CD4-positive, alpha-beta T cell treated with Interleukin-12 subunit alpha and Interleukin-12 subunit beta, for 1 hour (primary cell): ENCODE measurements at places on chromosomes 2 and 18.
A peak's percentile ranks its signal among the peaks of the same experiment; 100 is the strongest.

- no peak for DNase-seq
Measured at GRCh38 chr18:4196351-4196750, 258.8 kb downstream of the DLGAP1 start.

- no peak for DNase-seq
Measured at GRCh38 chr2:8217468-8218030, 464.3 kb upstream of the ID2 start.

- no peak for DNase-seq
Measured at GRCh38 chr18:22185273-22185672, 15.9 kb downstream of the GATA6 start.

DNA sequence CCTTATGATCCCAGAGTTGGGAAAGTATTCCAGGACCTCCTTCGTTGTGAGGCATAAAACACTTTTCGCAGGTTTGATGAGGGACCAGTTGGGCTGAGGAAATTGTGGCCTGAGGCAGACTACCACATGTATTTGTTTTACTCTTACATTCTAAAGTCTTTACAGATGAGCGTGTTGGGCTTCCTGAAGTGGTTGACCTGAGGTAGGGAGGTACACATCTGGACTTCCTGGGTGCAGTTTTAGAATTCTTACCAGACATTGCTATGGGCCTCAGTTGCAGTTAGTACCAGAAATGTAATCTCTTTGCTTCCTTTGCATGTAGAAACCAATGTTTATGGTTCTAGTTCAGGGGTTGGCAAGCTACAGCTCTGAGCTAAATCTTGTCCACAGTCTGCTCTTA lies 48.7 kb downstream of the COA5 start:
- no peak for DNase-seq

- no peak for DNase-seq
Measured at GRCh38 chr2:231399046-231399852, 3.7 kb downstream of the B3GNT7 start.

DNA sequence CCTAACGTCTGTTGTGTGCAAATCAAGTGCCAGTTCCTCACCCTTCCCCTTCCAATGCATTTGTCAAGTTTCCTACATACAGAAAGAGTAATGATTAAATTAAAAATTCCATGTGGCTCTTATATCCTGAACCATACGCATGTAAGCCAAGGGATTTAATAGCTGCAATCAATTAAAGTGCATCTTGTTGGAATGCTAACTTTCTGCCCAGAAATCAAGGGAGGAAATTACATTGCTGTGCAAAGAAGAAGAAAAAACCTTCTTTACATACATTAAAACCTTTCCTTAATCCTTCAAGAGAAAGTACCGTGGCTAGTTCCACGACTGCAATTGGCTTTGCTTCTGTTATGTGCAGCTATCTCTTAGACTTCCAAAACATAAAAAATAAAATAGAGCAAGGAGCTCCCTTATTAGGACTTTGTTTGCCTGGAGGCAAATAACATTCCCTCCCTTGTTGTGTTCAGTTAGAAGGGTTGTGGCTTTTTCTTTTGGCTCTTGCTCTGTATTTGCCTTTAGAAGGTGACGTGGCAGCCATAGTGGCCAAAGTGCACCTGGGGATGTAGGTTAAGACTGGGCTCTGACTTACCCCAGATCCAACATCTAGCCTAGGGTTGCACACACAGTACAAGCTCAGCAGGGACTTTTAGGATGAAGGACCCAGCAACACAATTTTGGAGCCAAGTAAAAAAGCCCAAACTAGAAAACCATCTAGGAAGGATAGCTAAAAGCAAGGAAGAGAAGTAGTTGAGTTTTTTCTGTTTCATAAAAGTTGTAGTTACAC lies 158.3 kb downstream of the ANTXR1 start:
- DNase-seq = no peak

DNA sequence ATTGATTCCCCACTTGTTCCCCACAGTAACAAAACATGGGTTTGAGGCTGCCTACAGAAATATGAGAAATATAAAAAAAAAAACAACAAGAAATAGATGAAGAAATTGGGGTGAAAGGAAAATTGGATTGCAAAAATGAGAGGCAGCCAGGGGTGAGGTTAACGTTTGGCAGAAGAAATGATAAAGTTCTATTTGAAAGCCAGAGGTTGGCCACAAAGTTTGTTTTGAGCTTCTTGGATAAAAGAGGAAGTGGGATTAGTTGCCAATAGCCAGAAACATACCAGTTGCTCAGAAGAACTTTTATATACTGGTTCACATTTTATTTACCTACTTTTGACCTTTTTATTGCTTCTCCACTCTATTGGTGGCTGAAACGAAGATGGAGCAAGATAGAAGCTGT lies 67.5 kb downstream of the FASTKD2 start:
- DNase-seq = no peak

- DNase-seq = no peak
Measured at GRCh38 chr18:22257022-22257543, 87.7 kb downstream of the GATA6 start.

- DNase-seq = no peak
Measured at GRCh38 chr2:216774620-216775019, 79.3 kb upstream of the IGFBP5 start.

DNA sequence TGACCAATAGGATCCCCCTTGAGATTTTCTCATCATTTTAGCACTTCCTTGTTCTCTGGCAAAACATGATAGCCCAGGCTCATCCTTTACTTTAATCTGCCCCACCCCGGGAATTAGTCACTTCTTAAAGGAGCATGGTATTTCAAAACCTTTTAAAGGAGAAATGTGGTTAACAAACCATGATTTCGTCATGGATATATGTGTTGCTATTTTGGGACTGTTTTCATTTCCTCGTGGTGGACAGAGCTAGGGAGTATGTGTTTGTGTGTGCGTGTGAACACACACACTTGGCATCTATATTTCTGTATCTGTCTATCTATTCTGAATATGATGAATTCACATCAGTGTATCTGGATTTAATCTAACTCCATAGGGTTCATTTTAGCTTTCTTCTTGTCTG lies 128.1 kb downstream of the BIRC6 start:
- DNase-seq = peak; percentile 5

DNA sequence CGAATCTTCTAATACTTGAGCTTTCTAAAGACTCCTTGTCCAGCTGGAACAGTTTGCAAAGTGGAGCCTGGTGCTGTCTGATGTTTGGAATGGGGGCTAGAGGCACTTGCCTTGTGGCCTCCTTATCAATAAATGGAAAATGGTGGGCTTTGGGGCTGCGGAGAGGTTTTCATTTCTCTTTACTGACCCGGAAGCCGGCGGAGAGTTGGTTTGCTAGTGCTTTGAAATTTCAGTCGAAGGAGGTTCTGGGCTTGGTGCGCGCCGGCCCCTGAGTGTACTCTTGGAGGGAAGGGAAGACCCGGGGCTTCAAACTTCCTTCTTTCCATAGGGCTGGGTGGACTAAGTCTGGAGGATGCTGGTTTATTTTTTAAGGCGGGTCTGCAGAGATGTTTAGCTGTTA lies 714 bp downstream of the RPIA start:
- peak; percentile 23 for DNase-seq

DNA sequence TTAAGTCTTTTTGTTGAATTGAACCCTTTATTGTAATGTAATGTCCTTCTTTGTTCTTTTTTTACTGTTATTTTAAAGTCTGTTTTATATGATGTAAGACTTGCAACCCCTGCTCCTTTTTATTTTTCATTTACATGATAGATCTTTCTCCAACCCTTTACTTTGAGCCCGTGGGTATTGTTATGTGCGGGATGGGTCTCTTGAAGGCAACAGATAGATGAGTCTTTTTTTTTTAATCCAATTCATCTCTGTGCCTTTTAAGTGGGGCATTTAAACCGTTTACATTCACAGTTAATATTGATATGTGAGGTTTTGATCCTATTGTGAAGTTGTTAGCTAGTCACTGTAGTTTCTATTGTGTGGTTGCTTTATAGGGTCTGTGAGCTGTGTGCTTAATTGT lies 120.6 kb downstream of the NCOA1 start:
- DNase-seq = no peak

GRCh38 chr2:156486147-156486546 lies 50.0 kb downstream of the GPD2 start:
- no peak for DNase-seq

GRCh38 chr18:80196528-80197320 lies 50.6 kb downstream of the PARD6G start:
- no peak for DNase-seq

GRCh38 chr2:230793572-230794359 lies 71.0 kb upstream of the ITM2C start:
- DNase-seq = peak; percentile 76

DNA sequence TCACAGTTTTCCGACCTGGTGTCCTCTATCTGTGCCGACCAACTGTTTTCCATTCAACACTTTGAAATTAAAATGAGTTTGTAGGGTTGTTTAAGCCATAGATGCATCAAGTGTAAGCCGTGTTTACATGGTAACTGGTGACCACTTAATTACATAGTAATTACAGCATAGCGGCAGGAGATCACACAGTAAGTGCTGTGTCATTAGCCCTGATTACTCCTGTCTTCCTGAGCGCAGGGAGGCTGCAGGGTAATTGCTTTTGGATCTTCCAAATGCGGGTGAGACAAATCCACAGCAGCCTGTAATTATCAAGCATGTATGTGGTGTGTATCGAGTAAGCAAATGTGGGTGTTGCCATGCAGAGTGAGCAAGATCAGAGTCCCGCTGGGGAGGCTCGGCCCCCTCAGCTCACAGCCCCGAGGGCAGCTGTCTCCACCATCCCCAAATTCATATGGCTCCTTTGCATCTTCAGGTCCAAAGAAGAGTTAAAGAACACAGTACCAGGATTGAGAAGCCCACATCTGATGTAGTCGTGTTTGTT lies 71.5 kb upstream of the HDAC4 start:
- no peak for DNase-seq

- DNase-seq = no peak
Measured at GRCh38 chr2:238527565-238527964, 100.8 kb downstream of the ASB1 start.

GRCh38 chr2:30341500-30342267 lies 105.4 kb upstream of the LCLAT1 start:
- no peak for DNase-seq

DNA sequence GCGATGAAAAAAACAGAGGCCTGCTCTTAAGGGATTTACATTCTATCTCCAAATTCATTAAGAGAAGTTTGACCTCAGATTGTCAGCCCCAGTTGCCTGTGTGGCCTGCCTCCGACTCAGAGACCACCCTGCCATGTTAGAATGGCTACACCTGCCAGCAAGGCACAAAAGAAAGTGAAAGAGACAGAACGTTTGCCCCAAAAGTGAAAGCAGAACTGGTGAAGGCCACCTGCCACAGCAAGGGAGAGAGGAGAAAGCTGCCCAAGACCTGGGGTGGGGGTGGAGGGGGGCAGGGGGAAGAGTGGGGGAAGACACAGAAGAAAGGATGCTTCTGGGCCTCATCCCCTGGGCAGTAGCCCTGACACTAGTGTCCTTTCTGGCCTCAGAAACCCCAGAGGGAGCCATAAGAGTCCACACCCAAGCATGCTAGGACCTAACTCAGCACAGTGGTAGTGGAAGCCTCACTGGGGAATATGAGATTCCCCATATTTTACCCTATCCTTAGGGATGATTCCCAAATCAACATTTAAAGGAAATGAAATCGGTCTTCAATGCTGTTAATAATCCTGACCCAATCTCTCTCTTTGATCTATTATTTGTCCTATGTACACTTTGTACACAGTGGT lies 389.7 kb downstream of the TXNL1 start:
- no peak for DNase-seq

- DNase-seq = peak; percentile 69
Measured at GRCh38 chr2:159516241-159516758, 100.0 kb downstream of the BAZ2B start.

- no peak for DNase-seq
Measured at GRCh38 chr2:192443831-192444230, 249.1 kb upstream of the TMEFF2 start.

- DNase-seq = no peak
Measured at GRCh38 chr2:235270291-235270690, 223.6 kb upstream of the AGAP1 start.

DNA sequence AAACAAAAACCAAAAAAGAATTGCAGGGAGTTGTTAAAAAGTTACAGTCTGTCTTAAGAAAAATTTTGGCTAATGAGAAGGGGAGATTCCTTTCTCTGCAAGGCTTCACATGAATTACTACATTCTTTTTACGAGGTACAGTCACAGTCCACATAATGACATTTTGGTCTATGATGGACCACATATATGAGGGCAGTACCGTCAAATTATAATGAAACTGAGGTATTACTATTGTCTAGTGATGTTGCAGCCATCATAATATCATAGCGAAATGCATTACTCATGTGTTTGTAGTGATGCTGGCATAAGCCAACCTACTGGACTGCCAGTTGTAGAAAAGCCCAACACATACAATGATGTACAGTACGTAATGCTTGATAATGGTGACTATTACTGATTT lies 12.5 kb downstream of the SERPINB7 start:
- DNase-seq = no peak

DNA sequence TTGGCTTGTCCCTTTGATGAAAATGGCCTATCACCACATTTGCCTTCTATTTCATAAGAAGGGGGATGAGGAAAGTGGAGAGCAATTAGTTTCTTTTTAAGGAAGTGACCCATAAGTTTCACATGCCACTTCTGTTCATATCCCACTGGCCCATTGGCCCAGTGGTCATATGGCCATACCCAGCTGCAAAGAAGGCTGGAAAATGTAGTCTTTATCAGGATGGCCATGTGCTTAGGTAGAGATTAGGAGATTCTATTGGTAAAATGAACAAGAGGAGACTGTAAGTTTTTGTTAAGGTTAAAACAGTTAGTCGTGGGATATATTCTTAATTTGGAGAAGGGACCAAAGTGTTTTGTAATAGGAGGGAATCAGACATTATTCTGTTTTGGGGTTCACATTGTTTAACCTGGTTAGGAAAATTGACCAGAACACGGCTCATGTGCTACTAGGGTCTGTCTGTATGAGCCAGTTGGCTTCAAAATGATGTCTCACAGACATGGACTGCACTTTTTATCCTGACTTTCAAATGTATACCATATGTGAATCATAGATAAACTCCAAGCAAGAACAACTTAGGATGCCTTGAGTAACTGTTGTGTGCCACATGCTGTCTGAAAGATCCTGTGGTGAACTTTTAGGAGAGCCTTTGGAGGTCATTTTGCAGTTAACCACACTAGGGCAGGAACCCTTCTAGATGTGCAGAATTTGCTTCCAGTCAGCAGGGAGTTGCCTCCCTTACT lies 17.3 kb downstream of the PLCL1 start:
- DNase-seq = no peak

GRCh38 chr18:62054929-62055498 lies 131.8 kb downstream of the PIGN start:
- no peak for DNase-seq

GRCh38 chr18:67199993-67200617 lies 316.4 kb downstream of the DSEL start:
- peak; percentile 39 for DNase-seq

- DNase-seq = no peak
Measured at GRCh38 chr2:170436077-170436943, 258.4 kb downstream of the MYO3B start.

- no peak for DNase-seq
Measured at GRCh38 chr2:166516712-166517303, 22.8 kb upstream of the SCN7A start.

GRCh38 chr18:46542545-46542944 lies 114.5 kb downstream of the LOXHD1 start:
- DNase-seq = no peak
